ENCODE measurements at places on chromosomes 3 and 15.

- DNase-seq = no peak
These were observed 27.1 kb downstream of the HDAC11 start for GRCh38 chr3:13507247-13507569.

GRCh38 chr15:60469893-60470641 lies 8.9 kb downstream of the ICE2 start:
- no peak for DNase-seq

GRCh38 chr3:16490062-16490619 lies 23.4 kb downstream of the RFTN1 start:
- DNase-seq = no peak

DNA sequence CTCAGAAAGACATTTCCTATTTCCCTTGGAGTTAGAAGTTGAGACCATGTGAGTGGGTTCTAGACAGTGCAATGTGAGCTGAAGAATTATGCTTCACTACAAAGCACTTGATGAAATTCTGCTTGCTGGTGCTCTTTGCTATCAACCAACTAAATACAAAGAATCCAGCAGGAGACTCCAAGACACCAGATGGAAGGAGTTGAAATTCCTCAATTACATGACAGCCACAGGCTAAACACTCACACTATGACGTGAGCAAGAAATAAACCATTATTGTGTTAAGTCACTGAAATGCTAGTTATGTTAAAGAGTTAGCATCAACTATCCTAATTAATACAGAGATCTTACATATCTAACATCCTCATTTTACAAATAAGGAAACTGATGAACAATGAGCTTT lies 8.2 kb upstream of the MAP4 start:
- DNase-seq = no peak

DNA sequence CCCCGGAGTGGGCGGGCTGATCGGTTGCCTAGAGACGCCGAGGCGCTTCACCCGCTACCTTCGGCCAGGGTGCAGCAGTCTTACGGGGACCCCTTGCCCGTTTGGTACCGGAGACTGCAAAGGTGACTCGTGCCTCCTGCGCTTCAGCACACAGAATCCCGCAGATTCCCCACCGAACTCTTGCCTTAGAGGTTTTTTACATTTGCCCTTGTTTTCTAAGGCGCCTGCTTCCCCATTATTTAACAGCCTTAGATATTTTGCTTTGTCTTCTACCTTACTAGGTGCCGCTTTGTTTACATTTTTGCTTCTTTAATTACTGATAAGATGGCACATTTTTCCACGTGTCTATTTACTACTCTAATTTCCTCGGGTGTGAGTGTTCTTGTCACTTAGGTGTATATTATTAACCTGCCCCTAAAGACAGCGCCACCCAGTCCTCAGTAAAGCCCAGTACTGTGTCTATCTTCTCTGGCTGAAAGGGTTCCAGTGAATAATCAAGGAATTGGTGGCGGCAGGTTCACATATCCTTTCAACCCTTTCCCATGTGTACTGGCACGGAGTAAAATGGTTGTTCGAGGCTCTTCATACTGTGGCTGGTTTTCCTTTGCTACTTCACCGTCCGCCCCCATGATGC lies 573 bp upstream of the CEP152 start:
- no peak for DNase-seq

Data from AG09319 (cell line).